ENCODE measurements at places on chromosomes 5 and 9.

GRCh38 chr5:120464627-120465435 is 731 bp downstream of the PRR16 start:
- DNase-seq: peak; percentile 36

- peak; percentile 95 for DNase-seq
Measured at GRCh38 chr5:132426525-132427138, 57.1 kb downstream of the SLC22A5 start.

- DNase-seq: no peak
Measured at GRCh38 chr5:59116231-59116865, 533.5 kb downstream of the RAB3C start.

GRCh38 chr5:87183896-87184295 is 83.8 kb upstream of the RASA1 start:
- DNase-seq: no peak

- no peak for DNase-seq
Measured at GRCh38 chr9:16794103-16794502, 76.4 kb downstream of the BNC2 start.

- DNase-seq: no peak
Measured at GRCh38 chr9:630817-631216, 210.7 kb upstream of the DMRT1 start.

DNA sequence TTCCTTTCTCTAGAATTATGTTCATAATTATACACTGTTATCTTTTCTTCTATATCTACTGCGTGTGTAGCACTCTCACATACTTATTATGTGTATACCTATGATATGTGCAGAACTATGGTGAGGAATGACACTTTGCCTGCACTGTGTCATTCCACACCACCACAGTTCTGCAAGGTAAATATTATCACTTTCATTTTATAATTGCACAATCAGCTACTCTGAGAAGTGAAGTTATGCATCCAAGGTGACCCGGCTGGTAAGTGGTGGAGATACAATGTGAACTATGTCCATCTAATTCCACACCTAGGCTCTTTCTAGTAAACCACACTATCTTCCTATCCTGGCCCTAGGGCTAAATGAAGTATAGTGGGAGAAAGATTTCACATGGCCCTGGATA is 170.1 kb upstream of the ATP10B start:
- DNase-seq: no peak

DNA sequence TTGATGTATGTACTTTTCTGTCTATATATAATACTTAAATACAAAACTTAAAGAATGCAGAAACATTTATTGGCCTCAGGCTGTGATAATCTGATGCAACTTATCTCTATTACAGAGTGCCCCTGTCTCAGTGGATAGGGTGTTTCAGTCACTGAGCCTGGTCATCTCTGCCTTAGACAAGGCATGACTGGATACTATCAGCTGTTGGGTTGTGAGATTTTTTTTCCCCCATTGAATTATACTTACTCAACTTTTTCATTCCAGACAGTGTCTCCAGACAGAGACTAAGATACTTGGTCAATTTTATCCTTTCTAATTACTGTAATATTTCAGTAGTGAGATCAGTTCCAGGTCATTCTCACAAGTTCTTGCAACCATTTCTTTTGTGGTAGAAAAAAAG is 26.7 kb downstream of the XRCC4 start:
- DNase-seq: no peak

DNA sequence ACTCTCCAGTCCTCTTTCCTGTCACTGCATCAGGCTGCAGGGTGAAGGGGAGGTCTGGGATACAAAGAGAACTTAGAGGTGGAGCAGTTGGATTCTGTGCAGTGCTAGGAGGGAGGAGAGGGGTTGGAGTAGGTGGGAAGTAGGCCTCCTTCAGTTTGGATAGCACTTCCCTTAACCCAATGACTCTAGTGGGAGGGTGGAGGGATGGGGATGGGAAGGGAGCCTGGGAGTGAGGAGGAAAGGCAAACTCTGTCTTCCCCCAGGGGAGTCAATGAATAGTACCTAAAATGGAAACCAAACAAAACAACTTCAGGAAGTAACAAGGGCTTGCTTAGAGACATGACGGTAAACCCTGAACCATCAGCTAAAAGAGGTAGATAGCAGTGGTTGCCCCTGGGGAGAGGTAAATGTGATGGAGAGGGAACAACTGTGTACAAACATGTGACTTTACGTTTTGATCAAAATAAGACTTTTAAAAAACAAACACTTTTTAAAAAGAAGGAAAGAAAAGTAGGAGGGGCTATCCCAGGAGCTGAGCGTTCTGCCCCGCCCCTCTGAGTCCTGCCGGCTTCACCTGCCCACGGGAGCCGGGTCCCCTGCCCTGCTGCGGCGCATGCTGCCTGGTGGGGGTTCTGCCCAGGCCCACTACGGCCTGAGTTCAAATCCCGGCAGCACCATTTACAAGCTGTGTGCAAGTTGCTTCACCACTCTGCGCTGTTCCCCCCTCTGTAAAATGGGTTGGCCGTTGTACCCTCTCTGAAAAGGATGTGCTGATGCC is 30.9 kb downstream of the GSN start:
- DNase-seq: no peak

DNA sequence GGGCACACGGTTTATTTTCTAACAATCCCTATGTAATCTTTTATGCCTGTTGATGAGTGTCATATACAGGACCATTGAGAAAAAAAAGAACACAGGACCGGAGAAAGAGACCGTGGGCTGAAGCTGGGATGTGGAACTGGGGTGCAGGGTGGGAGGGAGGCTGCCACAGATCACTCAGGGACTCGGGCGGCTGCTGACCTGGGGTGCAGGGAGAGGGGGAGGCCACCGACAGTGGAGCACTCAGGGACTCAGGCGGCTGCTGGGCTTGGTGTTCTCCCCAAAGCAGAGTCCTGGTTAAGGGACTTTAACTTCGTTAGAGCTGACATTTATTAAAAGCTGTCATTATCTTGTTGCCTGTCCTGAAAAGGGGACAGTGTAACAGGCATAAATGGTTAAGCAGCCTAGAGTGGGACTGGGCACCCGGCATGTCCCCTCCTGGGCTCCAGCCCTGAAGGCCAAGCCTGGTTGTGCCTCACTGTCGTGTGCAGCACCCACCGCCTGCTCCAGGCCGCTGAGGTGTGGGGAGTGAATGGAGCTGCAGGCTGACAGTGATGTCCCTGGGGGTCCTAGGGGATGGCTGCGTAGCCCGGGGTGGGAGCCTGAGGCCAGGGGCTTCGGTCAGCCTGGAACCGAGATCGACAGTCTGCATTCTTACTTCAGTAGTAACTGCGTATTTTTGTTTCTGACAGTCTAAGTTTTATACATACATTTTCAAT is 14.0 kb downstream of the NDUFS6 start:
- DNase-seq: no peak

GRCh38 chr5:14852779-14853178 is 18.8 kb downstream of the ANKH start:
- no peak for DNase-seq

- DNase-seq: no peak
Measured at GRCh38 chr9:123002754-123003153, 30.7 kb upstream of the GPR21 start.

GRCh38 chr5:103138202-103138690 is 18.1 kb downstream of the PPIP5K2 start:
- no peak for DNase-seq

GRCh38 chr5:157571357-157571827 is 4.2 kb downstream of the ADAM19 start:
- no peak for DNase-seq

GRCh38 chr5:111229221-111229835 is 5.1 kb downstream of the CAMK4 start:
- no peak for DNase-seq

- DNase-seq: no peak
Measured at GRCh38 chr5:14810928-14811572, 60.5 kb downstream of the ANKH start.

- DNase-seq: no peak
Measured at GRCh38 chr9:79799691-79800335, 228.0 kb downstream of the TLE4 start.

GRCh38 chr5:131973089-131973712 is 27.7 kb upstream of the MEIKIN start:
- no peak for DNase-seq

DNA sequence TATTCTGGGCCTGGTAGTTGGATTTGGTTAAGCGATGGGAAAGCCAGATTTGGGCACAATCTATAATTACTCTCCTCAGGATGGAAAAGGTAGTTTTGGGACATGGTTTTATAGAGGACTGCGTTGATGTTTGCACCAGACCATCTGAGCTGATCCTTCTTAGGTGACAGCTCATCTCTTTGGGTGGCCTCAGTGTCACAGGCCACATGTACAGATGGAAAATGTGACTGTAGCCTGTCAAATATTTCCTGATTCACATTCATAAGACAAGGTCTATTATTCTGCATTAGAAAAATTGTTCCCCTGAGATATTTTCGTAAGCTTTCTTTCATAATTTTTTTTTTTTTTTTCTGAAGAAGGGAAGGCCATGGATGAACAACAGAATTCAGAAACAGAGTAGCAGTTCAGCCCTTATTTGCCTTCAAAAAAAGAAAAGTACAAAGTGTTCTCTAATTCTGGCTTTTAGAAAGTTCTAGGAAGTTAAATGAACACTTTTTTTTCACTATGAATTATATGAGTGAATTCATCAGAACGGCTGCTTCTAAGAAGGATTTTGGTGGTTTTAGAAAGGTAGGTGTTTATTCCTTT is 81.0 kb downstream of the NNT start:
- DNase-seq: no peak

- no peak for DNase-seq
Measured at GRCh38 chr5:15463231-15463980, 36.6 kb upstream of the FBXL7 start.

DNA sequence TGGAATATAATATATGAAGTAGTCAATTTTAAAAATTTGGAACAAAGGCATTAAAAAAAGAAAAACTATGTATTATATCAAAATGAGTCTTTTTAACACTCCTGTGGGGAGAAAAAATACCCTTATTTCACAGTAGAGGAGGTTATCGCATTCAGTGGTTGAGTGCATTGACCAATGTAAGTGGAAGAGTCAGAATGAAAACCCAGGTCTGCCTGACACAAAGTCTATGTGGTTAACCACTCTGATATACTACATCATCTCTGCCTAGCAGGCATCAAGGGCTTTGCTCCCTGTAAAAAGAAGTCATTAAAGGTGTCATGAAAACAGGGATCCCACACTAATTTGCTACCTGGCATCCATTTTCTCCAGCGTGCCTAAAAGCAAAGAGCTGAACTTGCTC is 417.2 kb upstream of the C9orf72 start:
- no peak for DNase-seq

- no peak for DNase-seq
Measured at GRCh38 chr9:134180786-134181647, 16.7 kb upstream of the RNU6ATAC start.

DNA sequence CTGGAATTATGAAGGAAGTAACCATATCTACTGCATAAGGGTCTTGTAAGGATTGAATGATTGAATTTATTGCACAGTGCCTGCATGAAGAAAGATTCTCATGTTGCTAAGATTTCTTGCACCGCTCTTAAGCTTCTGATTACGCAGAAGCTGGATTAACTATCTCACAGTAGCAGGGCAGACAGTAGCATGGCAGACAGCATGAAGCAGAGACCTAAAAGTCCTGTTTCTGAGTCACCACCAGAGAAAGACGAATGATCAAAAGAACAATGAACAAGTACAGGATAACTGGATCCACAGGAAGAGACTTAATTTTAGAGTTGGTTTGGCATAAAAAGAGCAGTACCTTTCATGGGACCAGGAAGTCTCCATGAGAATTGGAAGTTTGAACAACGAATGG is 142.4 kb downstream of the MAPKAP1 start:
- DNase-seq: no peak

DNA sequence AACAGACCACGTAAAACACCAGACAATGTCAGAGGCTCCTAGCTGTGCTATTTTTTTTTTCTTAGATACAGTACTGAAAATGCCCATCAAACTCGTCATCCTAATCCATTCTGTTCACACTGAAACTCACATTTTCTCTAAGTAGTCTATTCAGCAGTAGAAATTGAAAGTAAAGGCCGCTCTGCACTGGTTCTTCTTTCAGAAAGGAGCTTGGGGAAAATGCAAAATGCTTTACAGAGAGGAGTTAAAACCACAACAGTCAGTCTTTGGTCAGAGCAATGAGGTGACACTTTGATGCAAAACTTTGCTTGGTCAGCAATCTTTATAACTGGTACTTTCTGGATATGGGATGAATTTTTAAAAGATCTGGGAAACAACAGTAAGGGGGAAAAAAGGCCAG is 43.8 kb upstream of the SUSD1 start:
- DNase-seq: no peak

Measured in Peyer's patch (tissue), 4 donors.